ENCODE measurements at places on chromosomes 1 and 21.

GRCh38 chr1:91647061-91647460 is 146.4 kb downstream of the CDC7 start:
- DNase-seq: no peak

DNA sequence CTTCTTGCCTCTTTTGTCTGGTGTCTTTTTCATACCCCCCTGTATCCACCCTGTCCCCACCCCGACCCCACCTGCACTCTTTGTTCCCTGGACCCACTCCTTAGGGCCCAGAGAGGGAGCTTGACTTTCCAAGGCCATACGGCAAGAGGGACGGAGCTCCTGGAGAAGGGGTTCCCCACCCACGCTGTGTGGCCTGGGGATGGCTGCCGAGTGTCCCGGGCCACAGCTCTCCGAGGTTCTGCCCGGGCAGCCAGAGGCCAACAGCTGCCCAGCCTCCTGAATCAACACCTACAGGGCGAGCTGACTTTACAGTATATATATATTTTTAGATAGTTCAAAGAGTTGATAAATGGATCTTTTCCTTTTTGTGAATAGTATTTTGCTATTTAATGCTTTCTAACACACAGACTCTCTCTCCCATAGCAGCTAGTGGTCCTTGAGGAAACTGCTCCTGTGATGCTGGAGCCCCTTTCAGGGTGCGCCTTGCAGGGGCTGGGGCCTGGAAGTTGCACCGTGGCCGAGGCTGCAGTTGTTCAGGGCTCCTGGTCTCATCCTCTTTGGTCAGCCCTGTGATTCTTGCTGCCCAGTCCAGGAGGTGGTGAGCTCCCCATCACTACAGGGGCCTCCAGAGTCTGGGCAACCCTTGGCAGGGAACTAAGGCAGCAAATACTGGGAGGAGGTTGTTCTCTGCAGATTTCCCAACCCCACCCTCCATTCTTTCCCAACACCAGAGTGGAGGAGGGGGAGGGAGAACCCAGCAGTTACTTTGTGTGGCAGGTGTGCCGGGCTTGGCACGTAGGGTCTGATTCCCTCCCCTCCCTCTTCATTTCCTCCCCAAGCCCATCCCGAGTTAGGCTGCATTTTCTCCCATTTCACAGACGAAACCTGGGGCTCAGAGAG is 321.6 kb downstream of the PTPRU start:
- no peak for DNase-seq

- DNase-seq: no peak
These were observed 41.5 kb downstream of the NKAIN1 start for GRCh38 chr1:31198150-31198549.

DNA sequence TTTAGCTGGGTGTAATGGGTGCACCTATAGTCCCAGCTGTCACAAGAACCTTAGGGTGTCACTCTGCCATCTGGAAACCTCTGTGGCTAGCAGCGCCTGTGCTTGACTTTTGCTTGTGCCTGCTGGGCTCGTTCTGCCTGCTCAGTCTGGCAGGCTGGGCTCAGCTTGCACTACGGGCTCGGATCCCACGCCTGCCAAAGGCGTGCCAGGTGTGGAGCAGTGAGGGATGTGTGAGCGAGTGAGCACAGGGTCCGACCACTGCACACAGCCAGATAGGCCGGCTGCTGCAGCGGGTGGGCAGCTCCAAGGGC is 2.8 kb upstream of the LSM10 start:
- no peak for DNase-seq

- no peak for DNase-seq
These were observed 64.3 kb downstream of the CAMSAP2 start for GRCh38 chr1:200802865-200803512.

Measured in BJ (cell line).